ENCODE measurements at places on chromosomes 7 and 10.

DNA sequence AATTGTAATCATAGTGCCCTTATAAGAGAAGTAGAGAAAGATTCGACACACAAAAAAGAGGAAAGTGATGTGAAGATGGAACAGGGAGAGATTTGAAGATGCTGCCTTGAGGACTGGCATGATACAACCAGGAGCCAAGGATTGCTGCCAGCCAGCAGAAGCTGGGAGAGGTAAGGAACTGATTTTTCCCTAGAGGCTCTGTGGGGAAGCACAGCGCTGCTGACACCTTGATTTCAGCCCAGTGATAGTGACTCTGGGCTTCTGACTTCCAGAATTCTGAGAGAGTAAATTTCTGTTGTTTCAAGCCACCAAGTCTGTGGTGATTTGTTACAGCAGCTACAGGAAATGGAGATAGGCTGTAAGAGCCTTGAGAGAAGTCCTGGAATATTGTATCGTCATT is 98.2 kb downstream of the RAB11FIP2 start:
- DNase-seq, result no peak

GRCh38 chr10:43689955-43690771 is 41.5 kb upstream of the ZNF32 start:
- DNase-seq, result peak; percentile 82

- no peak for DNase-seq
Observed at GRCh38 chr7:132865366-132866143, 216.3 kb downstream of the CHCHD3 start.

GRCh38 chr10:117596706-117597105 is 54.2 kb downstream of the EMX2 start:
- no peak for DNase-seq

GRCh38 chr7:19932549-19933249 is 159.3 kb upstream of the TMEM196 start:
- no peak for DNase-seq

DNA sequence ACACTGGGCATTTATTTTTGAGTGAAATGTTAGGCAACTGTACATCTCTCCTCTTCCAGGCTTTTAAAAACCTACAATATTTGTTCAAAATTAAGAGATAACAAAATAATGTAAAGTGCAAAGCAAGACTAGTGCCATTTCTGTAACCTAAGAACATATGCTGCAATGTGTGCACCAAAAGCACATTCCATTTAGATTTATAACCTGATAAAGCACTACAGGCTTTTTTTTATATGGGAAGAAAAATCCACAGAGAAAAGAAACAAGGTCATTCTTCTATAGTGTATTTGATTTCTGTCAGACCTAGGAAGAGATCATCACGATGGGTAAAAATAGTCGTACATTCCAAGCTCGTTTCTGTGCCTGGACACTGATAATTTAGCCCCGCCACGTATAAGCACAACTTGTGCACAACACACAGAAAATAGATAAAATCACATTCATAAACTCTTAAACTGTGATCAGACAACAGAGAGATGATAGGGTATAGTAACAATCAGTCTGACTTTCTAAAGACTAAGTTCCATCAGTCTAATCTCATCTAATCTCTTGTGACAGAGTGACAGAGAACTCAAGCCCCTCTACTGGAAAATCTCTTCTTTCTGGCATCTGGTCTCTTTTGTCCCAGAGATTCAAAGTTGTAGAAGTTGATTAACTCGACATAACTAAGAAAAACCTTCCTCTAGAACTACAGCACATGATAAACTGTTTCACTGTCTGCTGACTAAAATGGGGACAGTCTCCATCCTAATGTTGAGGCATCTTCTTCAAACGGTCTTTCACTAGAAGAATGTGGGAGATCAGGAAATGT is 6.7 kb downstream of the LAMB1 start:
- DNase-seq, result no peak

GRCh38 chr7:34946486-34946885 is 90.8 kb downstream of the DPY19L1 start:
- DNase-seq, result no peak

Measured in progenitor cell of endocrine pancreas (in vitro differentiated cells).